ENCODE measurements at places on chromosomes 6 and 20.

DNA sequence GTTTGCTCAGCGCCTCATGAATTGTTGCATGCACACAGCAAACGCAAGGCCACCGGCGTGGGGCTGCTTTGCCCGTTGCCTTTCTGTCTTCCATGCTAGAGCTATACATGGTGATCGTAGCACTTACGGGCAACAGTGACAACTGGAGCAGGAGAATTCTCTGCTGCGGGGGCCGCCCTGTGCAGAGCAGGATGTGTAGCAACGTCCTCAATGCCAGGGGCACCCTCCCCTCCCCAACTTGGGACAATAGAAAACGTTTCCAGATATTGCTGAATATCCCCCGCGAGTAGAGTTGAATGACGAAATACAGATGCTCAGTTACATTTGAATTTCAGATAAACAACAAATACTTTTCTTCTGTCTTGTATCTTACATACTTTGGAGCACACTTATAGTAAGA, 198.7 kb downstream of the TFAP2C start:
- no peak for DNase-seq

DNA sequence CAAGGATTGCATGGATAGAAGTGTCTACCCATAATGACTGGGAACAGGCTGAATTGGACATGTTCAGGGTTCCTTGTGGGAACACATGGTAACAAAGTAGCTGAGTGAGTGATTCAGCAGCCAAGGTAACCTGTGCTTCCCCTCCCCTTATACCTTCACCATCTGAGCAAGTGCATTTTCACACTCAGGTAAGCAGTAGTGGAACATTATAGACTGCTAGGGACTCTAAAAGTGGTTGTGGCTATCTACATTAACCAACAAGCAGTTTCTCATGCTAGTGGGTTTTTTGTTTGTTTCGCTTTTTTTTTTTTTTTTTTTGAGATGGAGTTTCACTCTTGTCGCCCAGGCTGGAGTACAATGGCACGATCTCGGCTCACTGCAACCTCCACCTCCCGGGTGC, 41.4 kb downstream of the KIZ start:
- no peak for DNase-seq

DNA sequence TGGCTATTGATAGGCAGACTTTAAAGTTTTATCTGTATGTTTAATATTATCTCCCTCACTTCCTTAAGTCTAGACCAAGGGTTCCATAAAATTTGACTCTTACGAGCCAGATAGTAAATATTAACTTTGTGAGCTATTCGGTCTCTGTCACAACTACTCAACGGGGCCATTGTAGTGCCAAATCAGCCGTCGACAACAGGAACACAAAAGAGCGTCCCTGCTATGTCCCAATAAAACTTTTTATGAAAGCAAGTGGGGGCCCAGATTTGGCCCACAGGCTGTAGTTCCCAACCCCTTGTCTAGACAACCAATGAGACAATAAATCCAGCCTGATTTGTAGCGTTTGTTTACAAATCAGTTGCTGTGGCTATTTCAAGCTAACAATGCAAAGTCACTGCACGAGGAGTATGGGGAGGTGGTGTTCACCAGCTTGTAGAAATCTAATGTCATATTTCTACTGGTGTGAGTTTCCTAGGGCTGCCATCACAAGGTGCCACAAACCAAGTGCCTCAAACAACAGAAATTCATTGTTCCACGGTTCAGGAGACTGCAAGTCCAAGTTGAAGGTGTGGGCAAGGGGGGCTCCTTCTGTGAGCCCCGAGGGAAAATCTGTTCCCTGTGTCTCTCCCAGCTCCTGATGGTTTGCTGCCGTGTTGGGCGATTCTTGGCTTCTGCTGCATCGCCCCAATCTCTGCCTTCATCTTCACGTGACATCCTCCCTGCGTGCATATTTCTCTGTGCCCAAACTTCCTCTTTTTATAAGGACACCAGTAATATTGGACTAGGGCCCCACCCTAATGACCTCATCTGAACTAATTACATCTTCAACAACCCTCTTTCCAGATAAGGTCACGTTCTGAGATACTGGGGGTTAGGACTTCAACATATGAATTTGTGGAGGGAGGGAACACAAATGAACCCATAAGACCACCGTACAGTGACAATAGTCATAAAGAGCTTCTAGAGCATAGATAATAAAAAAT, 356.0 kb upstream of the JARID2 start:
- DNase-seq: no peak

GRCh38 chr20:38108986-38109541, 56.0 kb downstream of the TGM2 start:
- no peak for DNase-seq

GRCh38 chr6:44075647-44076355, 51.5 kb downstream of the MRPL14 start:
- no peak for DNase-seq

DNA sequence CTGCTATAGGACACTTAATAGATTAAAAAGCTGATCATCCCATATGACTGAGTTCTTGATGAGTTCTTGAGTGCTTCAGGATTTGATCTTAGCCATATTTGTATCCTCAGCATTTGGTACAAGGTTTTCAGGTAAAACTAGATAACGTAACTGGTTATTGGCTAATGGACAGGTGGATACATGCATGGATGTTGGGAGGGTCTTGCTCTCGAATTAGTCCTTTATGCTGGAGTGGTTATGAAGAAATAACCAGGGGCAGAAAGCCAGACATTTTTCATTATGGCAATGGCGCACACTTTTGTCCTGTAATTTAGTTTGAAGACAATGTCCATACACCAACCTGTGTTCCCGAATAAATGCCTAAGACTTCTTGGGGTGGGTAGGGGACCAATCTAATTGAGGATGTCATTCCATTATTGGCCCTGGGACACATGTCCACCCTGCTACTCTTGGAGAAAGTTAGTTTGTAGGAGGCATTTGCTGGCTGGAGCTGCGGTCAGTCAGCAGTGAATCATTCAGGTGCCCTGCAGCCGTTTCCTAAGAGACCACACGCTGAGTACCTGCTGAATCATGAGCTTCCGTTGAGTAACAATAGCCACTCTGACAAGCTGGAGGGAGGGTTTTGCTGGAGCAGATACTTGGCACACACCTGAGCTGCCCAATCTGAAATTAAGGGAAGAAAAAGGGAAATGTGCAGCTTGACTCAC, 194.4 kb downstream of the FOXA2 start:
- DNase-seq: no peak

DNA sequence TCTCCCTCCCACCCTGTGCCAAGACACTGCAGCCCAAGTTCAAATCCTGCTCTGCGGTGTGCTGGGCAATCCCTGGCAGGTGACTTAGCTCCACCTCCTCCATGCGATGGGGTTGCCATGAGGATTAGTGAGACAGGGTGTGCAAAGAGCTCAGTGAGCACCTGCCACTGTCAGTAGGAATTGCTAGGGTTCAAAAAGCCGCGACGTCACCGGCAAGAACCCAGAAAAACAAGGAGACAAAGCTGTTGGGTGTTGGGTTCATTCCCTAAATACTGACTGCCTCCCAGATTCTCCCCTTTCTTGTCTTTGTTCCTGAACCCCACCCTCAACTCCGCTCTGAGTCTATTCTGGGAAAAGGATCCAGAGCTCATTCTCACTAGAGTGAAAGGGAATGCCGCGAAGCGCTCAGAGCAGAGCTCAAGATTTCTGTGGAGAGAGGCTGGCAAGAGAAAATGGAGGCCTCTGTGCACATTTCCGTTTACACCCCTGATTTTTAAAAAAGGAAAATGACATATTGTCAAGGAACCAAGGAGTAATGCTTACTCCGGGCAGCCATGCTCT, 13.3 kb downstream of the PMEPA1 start:
- DNase-seq: no peak

- DNase-seq: no peak
Observed at GRCh38 chr6:143632894-143633293, 44.9 kb upstream of the PHACTR2 start.

GRCh38 chr6:146133866-146134265, 105.0 kb downstream of the GRM1 start:
- DNase-seq: no peak

- no peak for DNase-seq
Observed at GRCh38 chr20:59752704-59753460, 148.5 kb downstream of the PHACTR3 start.
